ENCODE measurements at places on chromosomes 11 and 22. TPM values are rescaled to one million over a fixed set of nuclear protein-coding genes. Genes with fewer than 3 reads are reported as not detected.

SPTBN2 gene
- 0.91 TPM for total RNA-seq

MAPK8IP1 gene
- total RNA-seq, result 7.3 TPM

OR52N4 gene
- 0.38 TPM for total RNA-seq

P2RX6 gene
- 3.0 TPM for total RNA-seq

NXPE1 gene
- not detected for total RNA-seq

GRCh38 chr11:45181193-45181888 is 34.9 kb downstream of the PRDM11 start:
- H3K4me3 ChIP-seq, result peak overlapping the region; percentile 62
- DNase-seq, result peak; percentile 58
- H3K27me3 ChIP-seq, result no peaks in the 10 kb centered on the region
- peaks cover 24% of the 10 kb centered on the region for H3K4me1 ChIP-seq
- H3K27ac ChIP-seq, result peak overlapping the region; percentile 62
- H3K36me3 ChIP-seq, result peaks cover 16% of the 10 kb centered on the region

DNA sequence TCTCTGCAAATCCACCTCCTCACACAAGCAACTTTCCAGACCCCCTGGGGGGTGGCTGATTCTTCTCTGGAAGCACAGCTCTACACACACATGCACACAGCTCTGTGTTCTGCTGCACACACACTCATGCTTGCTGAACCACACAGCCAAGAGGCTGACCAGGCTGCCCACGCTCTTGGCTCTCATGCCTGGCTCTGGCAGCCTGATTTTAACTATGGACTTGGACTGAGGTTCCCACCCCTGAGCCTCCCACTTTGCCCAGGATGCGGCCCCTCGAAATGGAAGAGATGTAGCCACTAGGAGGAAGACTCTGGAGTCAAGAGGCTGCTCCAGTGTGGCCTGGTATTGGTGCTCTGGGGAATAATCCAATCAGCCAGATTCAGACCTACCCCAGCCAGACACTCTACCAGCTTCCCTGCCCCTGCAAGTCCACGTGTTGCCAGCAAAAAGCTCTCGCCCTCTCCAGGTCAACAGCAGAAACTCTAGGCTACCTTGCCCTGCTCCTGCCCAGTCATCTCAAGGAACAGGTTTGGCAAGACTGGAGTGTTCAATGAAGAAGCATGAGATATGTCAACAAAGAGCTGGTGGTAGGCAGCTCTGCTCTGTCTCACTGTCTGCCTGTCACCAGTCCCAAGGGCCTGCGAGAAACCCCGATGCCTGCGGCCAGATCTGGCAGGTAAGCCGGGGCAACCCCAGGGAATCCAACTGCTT is 8.8 kb upstream of the CASTOR1 start:
- no peaks in the 10 kb centered on the region for H3K27me3 ChIP-seq
- peaks cover 29% of the 10 kb centered on the region for H3K4me1 ChIP-seq
- H3K4me3 ChIP-seq, result no peak overlapping the region

DNA sequence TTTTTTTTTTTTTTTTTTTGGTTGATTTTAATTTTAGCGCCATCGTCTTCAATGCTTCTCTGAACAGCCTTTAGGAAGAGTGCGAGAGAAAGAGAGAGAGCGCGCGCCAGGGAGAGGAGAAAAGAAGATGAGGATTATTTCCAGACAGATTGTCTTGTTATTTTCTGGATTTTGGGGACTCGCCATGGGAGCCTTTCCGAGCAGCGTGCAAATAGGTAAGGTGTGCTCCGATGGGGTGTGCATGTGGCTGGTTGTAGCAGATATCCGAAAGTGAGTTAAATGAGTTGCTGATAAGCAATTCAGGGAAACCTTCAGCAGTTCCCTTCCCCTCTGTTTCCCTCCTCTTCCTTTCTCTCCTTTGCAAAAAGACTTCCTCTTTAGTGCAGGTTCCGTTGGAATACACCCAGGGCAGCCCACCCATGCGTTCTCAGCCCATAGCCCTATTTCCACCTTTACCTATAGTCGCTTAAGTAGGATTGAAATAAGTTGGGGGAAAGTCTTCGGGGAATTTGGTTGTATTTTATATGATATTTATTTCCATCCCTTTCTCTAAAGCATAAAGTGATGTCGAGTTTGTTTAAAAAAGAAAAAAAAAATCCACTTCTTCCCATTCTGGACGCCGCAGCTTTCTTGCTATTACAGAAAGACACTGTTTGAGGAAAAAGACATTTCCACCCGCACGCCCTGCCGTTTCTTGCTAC is 1.1 kb downstream of the GRIA4 start:
- H3K36me3 ChIP-seq, result no peaks in the 10 kb centered on the region
- peaks cover 20% of the 10 kb centered on the region for H3K4me1 ChIP-seq
- H3K27me3 ChIP-seq, result no peaks in the 10 kb centered on the region

DNA sequence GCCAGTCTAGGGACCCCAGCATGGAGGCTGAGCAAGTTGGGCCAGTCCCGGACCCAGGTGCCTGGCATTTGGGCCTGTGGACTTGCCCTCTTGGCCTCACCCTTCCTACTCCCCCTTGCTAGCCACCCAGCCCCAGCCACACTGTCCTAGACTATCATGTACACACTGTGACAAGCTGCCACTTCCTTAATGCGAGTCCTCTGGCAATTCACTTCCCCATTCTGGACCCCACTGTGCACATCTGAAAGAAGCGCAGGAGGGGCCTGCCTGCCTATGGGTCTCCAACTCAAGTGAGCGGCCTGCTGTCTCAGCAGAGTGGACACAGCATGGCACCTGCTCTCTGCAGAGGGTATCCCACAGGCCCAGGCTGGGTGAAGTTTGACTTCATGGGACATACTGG is 68.5 kb upstream of the LMO1 start:
- peaks cover 7% of the 10 kb centered on the region for H3K4me1 ChIP-seq
- no peak overlapping the region for H3K4me3 ChIP-seq
- DNase-seq, result no peak
- no peak overlapping the region for H3K27ac ChIP-seq
- H3K27me3 ChIP-seq, result no peaks in the 10 kb centered on the region

DNA sequence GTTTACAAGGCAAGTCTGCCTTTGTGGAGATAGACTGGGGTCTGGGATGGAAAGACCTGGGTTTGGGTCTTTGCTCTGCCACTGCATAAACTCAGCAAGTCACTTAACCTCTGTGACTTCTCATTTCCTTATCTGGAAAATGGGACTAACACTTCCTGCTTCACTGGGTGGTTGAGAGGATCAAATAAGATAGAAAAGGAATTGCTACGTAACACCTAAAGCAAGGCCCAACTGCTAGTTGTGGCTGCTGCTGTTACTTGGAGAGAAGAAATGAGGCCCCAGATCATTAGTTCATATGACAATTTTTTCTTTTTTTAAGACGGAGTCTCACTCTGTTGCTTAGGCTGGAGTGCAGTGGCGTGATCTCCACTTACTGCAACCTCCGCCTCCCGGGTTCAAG is 5.9 kb downstream of the PTPRJ start:
- DNase-seq, result no peak
- peaks cover 7% of the 10 kb centered on the region for H3K4me1 ChIP-seq
- no peak overlapping the region for H3K27ac ChIP-seq

DNA sequence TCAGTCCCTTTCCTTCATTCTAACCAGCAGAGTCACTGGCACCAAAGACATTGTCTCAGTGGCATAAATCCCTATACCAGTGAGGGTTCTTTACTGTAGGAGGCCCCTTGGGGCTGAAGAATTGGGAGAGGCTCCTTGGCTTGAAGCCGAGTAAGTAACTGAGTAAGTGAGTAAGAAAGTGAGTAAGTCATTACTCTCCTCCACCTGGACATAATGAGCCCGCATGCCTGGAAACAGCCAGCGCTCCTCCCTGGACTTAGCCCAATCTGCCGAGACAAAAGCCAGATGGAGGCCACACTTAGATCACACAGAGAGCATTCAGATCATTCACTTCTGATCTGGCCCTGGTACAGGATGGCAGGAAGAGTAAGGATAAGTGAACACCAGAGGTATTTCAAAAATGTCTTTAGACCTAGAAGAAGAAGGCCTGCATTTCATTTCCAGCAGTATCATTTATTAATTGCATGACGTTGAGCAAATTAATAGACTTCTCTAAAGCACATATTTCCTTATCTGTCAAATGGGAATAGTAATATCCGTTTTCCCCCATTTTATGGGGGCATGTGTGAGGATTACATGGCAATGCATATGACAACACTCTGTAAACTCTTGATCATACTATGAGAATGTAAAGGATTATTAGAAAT is 8.2 kb upstream of the MICAL3 start:
- H3K4me3 ChIP-seq, result no peak overlapping the region
- peaks cover 13% of the 10 kb centered on the region for H3K4me1 ChIP-seq
- H3K36me3 ChIP-seq, result no peaks in the 10 kb centered on the region

DNA sequence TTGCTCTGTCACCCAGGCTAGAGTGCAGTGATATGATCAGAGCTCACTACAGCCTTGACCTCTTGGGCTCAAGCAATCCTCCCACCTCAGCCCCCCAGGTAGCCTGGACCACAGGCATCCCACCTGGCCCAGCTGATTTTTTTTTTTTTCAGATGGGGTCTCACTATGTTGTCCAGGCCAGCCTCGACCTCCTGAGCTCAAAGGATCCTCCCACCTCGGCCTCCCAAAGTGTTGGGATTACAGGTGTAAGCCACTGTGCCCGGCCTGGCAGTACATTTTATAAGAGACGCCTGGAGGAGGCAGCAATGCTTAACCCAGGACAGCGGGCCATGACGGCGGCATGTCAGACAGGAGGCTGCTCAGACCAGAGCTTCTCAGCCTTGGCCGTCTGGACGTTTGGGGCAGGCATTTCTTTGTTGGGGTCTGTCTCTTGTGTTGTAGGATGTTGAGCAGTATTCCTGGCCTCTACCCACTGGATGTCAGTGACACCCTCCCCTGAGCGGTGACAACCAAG is 4.3 kb downstream of the LGALS2 start:
- no peaks in the 10 kb centered on the region for H3K27me3 ChIP-seq
- H3K27ac ChIP-seq, result no peak overlapping the region
- no peaks in the 10 kb centered on the region for H3K36me3 ChIP-seq
- DNase-seq, result no peak

DNA sequence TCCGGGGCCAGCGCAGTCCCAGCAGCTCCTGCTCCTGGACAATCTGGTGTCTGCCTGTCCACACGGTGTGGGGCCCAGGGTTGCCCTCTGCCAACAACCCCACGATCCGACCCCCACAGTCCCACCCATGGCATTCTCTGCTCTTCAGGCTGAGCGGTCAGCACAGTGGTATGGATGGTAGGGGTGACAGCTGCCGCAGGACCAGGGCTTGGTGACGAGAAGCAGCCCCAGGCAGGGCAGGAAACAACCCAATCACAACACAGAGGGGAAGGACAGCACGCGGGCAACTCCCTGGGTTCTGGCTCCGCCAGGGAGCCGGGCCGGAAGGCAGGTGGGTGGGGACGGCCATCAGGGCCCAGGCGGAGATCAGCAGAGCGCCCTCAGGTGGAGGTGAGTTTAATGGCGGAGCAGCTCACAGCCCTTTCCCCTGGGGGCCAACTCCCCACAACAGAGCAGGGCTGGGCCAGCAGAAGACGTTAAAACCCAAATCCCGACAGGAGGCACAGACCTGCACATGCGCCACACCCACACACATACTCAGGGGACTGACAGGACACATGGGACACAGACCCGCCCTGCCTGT is 5.3 kb upstream of the CHADL start:
- H3K4me1 ChIP-seq, result no peaks in the 10 kb centered on the region
- no peaks in the 10 kb centered on the region for H3K27me3 ChIP-seq
- no peak for DNase-seq
- peaks cover 6% of the 10 kb centered on the region for H3K36me3 ChIP-seq
